Effector CD8-positive, alpha-beta T cell (primary cell): ENCODE measurements at places on chromosomes 2 and 18.
A peak's percentile ranks its signal among the peaks of the same experiment; 100 is the strongest.

GRCh38 chr18:65753520-65753919 is 2.7 kb downstream of the CDH7 start:
- DNase-seq = no peak

GRCh38 chr2:237201461-237202287 is 116.0 kb downstream of the COPS8 start:
- no peak for DNase-seq

- no peak for DNase-seq
Observed at GRCh38 chr2:74576863-74577229, 22.3 kb downstream of the DOK1 start.

DNA sequence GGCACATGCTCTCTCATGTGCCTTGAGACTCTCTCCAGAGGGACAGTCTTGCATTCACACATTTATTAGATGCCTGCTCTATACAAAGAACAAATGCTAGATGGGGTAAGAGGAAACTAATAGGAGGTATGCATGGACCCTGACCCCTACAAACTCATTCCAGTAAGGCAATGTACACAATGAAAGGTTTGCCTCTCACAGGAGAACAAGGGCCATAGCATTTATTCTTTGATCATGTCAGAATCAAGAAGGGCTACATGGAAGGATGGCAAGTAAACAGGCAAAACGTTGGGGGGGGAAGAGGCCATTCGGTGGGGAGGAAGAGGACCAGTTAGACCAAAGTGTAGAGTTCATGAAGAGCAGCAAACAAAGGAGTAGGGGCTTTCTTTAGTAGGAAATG is 130.2 kb downstream of the TMEM163 start:
- no peak for DNase-seq

- DNase-seq = no peak
Observed at GRCh38 chr2:12613137-12613835, 103.5 kb upstream of the TRIB2 start.

- DNase-seq = no peak
Observed at GRCh38 chr2:182715121-182715891, 751 bp upstream of the DNAJC10 start.

- DNase-seq = no peak
Observed at GRCh38 chr2:61993422-61994024, 88.0 kb downstream of the COMMD1 start.

GRCh38 chr2:68574202-68574791 is 69.1 kb upstream of the PROKR1 start:
- no peak for DNase-seq

DNA sequence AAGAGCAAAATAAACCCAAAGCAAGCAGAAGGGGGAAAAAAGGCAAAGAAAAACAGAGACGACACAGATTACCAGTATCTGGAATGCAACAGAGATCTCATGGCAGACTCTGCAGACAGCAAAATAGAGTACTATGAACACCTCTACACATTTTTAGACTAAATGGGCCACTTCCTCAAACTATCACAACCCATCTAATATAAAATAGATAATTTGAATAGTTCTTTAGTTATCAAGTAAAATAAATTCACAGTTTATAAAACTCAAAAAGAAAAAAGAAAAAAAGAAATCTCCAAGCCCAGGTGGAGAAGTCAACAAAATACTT is 16.6 kb downstream of the SESTD1 start:
- DNase-seq = no peak

DNA sequence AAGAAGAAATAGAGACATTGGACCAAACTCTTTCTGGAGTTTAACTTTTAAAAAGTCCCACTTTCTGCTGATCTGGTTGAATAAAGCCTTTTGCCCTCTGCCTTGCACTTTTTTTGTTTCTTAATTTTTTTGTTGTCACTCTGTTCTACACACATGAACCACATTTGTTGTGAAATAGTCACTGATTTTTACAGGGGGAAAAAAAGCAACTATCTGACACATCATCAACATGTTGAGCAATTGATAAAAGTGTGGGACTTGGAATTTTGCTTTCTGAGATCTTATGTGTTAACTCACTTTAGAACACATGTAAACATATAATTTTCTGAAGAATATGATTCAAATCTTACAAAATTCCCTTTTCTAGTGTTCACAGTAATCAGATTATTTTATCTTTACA is 414.8 kb upstream of the FIGN start:
- no peak for DNase-seq

DNA sequence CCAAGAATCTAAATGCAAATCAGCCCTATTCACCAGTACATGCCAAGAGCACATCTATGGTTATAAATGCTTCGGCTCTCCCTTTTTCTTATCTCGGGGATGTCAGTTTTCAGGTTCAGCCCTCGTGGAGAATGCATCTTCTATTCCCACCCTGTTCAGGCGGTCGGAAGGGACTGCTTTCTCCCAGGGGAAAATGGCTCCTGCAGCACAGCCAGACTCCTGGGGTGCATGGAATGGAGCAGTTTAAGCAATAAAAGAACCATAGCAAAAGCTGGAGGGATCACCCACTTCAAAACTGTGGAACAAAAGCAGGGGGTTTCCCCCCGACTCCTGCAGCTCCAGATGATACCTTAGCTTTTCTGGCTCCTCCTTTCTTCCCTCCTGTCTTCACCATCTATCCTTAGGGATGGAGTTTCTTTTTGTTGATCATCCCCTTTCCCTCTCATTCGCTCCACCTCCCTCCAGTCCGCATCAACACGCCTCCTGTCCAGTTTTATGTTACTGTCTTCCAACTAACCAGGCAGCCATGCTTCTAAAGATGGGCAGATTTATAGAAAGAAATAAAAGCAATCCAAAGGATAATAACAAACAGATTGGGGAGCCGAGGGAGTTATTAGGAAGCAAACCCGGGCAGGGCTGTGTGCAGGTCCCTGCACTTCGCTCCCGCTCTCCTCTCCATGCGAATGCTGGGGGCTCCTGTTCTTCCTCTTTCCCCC is 356.2 kb upstream of the SMIM21 start:
- no peak for DNase-seq

- no peak for DNase-seq
Observed at GRCh38 chr2:19767899-19768298, 133.9 kb downstream of the TTC32 start.

DNA sequence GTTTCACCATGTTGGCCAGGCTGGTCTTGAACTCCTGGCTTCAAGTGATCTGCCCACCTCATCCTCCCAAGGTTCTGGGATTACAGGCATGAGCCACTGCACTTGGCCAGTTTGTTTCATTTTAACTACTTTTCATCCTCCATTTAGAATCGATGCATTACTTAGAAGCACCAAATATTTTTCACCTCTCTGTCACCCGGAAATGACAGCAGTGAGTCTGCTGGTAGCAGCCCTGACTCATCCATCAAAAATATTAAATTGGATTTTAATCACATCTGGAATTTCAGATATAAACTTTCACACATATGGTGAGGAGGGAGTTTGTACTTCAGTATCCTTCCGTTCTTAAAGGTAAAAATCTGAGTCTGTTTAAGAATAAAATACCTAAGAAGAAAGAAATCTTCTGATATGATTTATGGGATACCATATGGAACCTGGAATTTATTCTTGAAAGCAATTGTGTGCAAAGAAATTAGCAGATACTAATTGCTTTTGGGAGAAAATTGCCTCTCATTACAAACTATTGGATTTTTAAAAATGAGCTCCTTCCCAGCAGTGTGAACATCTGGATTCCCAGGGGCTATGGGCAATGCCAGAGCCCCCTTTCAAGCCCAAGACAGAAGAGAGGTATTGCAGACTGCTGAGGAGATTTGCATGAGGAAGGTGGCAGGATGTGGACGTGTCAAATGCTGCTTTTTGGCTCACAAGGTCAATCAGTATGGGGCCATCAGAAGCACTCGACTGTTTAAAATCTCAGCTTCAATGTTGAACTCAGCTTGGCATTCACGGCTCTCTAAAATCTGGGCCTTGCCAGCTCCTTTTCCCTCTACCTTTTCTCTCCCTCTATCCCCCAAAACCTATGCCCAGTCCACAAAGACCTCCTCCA is 279.5 kb upstream of the SIX2 start:
- DNase-seq = no peak

DNA sequence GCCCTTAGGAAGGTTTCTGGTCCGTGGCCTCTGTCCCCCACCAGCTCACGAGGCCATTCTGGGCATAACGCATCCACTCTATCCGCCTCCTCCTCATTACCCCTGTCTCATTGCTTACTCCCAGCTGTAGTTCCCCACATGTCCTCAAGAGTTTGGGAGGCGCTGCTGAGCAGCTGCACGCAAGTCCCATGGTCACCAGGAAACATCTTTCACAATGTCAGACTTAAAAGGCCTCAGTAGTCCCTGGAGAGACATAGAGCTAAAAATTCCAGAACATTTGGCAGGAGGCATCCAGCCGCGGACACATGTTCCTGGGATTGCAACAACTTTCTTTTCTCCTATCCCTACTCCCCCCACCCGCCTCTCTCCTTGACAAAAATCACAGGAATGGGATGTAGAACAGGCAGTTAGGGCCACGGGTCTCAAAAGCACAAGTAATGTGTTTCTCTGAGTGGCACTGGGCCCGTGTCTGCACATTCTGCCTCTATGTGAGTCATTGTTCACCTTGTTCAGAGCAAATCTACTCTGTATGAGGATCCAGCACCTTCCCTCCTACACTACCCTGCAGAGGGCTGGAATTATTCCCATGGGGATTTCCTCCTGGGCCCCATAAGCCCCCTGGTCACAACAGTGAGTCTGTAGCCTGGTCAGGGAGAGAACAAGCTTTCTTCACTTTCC is 8.1 kb downstream of the LBH start:
- DNase-seq = peak; percentile 46

DNA sequence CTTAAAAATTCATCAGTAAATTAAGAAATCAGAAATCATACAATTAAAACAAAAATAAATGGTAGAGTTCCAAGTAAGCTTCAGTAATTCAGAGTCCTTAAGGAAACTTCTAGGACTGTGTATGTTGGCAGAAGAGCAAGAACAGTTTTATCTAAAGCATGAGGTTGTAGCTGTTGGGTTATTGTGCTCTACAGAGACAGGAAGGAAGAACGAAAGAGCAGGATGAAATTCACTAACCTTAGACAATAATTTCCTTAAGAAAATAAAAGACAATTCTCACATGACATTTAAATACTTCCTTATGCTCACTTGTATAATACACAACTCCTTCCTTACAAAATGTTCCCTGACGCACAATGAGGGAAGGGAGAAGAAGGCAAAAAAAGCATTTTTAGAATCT is 133.4 kb downstream of the STK39 start:
- DNase-seq = no peak

DNA sequence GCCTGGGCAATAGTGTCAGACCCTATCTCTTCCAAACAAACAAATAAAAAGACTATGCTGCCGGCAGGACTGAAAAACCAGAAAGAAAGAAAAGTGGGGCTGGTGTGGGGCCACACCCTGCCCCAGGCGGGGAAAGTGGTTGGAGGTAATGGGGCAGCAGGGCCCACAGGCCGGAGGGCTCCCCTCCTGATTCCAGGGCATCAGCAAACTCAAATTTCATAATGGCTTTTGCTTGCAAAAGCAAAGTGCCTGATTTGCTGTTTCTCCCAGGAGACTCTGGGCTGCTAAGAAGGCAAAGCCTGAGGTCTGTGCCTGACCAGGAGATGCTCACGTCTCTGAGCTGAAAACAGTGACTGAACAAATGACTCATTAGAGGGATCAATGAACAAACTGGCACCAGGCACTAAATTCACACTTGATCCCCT is 121.9 kb downstream of the HDAC4 start:
- DNase-seq = no peak

GRCh38 chr2:54423213-54423612 is 32.9 kb upstream of the SPTBN1 start:
- no peak for DNase-seq

DNA sequence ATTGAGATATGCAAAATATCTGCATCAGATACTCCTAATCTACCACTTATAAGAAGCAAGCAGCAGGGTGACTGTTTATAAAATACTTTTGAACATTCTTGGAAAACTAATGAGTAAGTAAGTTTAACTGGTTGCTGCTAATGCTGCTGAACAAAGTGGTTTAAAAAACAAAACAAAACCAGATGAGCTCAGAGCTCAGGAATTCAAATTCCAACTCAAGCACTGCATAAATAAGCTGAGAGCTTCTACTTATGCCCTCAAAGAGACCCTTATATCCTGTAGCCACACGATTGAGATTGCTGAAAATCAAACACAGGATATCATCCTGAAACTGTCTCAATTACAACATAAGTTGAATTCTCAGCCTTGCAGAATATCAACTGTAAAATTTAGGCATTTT is 62.3 kb upstream of the NYAP2 start:
- no peak for DNase-seq

GRCh38 chr2:1664076-1664605 is 80.2 kb downstream of the PXDN start:
- no peak for DNase-seq

DNA sequence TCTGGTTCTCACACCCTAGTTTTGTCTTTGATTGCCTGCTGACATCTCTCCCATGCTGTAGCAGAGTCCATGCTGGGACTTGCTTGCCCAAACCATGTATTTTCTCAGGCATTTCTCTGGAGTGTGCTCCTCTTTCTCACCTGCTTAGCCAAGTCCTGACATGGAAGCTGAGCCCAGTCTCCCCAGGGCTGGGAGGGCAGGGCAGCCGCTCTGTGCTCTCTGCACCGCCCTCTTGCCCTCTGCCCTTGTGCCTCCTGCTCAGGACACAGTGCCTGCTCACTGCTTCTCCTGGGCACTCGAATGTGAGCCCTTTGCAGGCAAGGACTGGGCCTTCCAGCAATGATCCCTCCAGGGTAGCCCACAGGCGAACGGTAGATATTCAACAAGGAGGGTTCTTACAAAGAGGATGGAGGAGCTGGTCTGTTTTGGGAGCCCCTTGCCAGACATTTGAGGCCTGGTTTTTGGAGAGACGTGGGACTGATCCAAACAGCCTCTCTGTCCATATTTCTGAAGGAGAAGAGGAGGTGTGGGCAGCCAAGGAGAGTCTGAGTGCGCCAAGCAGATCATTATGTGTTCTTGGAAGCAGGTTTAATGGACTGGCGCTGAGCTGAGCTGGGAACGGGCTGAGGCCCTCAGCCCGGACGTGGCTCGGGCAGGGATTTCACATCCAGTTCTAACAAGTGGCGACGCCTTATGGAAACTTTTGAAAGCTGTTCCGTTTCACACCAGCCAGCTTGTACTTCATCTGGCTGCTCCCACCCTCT is 4.0 kb downstream of the SLC14A2 start:
- DNase-seq = no peak

DNA sequence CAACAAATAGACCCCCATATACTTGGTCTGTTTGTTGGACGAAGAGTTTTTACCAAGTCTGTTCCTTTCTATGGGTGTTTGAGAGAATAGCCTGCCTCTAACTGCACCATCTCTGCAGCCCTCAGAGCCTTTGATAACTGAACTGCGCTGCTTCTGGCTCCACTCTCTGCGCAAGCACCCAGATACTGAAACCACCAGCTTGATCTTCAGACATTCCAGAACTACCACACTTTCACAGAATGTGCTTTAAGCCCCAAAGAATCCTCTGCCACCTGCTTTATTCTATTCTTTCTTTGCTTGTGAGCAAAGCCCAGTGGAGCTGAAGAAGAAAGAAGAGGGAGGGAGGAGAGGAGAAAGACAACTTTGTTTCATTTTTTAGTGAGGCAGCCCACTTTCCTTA is 380.7 kb downstream of the BCL11A start:
- no peak for DNase-seq

GRCh38 chr2:185417111-185417510 is 321.5 kb upstream of the FSIP2 start:
- no peak for DNase-seq
